ENCODE measurements at places on chromosomes 7 and 10.

GRCh38 chr10:132860532-132860931 lies 74.6 kb upstream of the NKX6-2 start:
- no peak for DNase-seq

DNA sequence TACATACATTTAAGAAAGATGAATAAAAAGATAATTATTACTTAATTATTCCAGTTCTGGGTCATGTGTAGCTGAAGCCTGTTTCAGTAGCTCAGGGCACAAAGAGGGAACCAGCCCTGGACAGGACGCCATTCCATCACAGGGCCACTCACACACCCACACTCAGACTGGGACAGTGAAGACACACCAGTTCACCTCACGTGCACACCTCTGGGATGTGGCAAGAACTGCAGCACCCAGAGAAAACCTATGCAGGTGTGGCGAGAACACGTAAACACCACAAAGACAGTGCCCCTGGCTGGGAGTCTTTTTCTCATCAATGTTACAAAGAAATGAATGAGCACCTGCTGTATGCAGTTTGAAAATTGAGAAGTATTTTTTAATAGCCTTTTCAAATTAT lies 1.6 kb upstream of the IDI1 start:
- DNase-seq, result no peak

- no peak for DNase-seq
These were observed 72.4 kb downstream of the DNAJB6 start for GRCh38 chr7:157409149-157409752.

DNA sequence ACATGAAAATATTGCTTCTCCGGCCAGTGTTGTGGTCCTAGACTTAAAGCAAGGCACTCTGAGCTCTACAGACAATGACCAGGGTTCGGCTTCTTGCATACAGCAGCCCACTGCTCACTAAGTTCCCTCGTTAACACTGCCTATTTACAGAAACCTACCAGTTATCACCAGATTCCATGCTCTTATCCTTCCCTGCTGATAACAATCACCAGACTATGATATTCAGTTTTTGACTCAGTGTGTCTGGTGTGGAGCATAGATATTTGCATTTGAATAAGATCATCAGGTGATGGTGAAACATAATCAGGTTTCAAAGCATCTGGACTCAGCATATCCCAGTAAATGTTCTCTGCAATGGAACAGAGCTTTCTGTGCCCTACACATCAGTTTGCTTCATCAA lies 182.3 kb downstream of the SNX13 start:
- no peak for DNase-seq

DNA sequence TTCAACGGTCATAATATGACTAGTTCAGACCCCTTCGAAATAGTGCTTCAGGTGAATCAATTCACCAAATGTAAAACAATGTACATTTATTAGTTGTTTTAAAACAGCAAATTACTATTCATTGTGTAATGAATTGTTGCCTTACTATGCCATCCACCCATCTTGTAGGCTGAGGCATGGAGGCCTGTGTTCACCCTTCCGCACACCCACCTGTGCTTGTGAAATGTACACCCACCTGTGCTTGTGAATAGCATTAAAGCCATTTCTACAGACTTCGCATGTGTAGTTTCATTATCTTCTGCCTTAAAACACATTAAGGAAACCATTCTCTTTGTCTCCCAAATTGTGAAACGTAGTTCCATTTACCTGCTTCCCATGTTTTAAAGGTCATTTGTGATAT lies 16.8 kb downstream of the CLRN3 start:
- no peak for DNase-seq

DNA sequence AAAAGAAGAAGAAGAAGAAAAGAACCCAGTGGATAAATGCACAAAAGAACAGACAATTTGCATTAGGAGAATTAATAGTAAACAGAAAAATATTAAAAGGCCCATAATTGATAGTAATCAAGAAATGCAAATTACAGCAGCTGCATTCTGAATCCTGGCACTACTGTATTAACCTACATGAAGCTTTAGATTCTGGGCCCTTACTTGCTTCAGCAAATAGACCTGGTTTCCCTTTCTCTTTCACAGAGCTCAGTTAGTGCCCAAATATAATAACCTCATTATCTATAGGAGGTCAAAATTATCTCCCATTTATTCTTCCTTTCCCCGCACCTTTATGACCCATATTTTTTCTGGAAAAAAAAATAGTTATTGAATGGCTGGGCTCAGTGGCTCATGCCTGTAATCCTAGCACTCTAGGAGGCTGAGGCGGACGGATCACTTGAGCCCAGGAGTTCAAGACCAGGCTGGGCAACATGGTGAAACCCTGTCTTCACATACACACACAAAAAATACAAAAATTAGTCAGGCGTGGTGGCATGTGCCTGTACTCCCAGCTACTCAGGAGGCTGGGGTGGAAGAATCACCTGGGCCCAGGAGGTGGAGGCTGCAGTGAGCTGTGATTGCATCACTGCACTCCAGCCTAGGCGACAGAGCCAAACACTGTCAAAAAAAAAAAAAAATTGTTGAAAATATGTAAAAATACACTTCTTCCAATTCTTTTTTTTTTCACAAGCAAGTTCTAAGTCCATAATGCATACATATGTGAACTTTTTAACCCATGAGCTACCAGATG lies 36.0 kb upstream of the PIK3AP1 start:
- DNase-seq, result no peak

DNA sequence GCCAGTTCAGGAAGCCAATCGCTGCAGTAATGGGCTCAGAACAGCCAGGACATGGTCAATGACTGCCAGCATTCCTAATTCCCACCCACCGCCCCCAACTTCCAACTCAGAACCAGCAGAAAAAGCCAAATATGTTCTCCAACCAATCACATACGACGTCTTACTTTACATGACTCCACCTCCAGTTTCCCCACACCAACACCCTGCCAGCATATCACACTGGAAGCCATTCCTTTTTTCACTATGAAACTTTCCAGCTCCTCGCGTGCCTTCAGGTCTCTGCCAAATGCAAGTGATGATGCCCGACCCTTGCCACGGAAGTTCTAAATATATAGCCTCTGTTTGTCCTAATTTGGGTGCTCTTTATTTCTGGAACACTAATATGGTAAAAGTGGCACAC lies 12.5 kb downstream of the NPS start:
- no peak for DNase-seq

DNA sequence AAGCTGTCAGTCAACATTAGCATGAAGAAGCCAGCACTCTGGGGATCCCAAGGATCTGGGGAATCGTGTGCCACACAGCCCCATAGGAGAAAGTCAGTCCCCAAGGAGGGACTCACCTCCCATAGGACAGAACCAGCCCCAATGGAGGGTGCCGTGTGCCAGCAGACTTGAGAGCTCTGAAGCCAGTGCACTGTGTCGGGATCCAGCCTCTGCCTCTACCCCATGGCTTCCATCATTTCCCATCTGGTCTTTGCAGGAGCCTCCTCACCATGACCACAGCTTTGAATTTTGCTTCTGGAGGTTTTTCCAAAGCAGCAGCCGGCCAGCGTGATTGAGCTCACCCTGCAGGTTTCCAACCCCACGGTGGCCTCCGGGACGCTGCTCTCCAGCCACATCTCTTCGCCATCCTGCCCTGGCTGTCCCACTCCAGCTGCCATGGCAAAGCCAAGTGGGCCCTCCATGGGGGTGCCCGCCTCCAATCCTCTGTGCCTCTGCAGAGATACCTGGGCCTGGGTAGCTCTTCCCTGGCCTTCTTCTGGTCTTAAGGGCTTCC lies 171.8 kb upstream of the SHH start:
- no peak for DNase-seq

- peak; percentile 39 for DNase-seq
These were observed 39.0 kb upstream of the IFRD1 start for GRCh38 chr7:112411186-112411795.

- peak; percentile 60 for DNase-seq
These were observed 97.1 kb downstream of the GNAI1 start for GRCh38 chr7:80231707-80232106.

DNA sequence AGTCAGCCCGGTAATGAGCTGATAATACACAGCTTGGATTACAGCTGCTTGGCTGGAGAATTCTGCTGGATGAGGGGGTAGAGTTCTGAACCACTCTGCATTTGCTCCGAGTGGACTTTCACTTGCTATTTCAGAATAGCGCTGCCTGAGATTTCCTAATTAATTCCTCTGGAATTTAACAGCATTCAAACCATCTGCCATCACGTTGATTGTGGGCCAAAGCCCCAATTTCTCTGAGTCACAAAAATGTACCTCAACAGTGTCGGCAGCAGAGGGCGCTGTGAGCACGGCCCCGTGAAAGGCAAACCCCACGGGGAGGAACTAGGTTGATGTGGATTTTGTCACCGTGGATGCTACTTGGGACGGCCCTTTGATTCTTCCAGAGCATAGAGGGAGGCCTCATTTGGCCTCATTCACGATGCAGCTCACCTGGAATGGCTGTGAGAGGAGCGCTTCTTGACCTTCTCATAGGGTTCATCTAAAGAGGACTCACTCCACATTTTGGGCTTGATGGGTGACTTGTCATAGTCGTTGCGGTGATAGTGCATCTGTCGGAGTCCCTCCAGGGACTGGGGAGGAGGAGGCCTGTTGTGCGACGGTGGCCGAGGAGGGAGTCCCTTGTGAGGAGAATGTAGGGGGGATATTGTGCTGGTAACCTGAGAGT lies 73.3 kb downstream of the PRPF18 start:
- DNase-seq, result peak; percentile 75

- DNase-seq, result peak; percentile 83
These were observed 52.2 kb downstream of the ASB13 start for GRCh38 chr10:5614155-5614721.

DNA sequence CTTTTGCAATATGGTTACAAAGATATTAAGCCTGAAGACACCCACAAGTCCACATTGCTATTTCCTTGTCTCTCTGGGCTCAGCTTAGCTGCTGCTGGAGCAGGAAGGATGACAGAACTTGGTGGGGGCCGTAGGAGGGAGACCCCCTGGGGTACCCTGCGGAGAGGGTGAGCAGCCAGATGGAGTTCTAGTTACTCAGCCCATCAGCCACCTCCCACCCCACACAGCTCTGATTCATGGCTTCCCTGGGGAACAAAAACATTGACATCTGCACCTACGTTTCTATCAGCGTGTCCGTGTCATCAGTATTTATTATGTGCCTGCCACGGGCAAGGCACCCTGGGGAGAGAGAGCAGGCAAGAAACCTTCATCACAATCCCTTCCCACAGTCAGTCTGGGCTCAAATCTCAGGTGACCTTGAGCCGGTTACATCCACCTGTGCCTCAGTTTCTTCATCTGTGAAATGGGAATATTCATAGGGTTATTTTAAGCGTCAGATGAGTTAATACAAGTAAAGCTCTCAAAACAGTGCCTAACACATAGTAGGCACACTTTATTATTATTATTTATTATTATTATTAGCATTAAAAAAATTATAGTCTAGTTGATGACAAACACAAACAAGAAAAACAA lies 131.5 kb downstream of the C10orf105 start:
- DNase-seq, result no peak

GRCh38 chr7:27097686-27098577 lies 2.1 kb upstream of the HOXA1 start:
- peak; percentile 29 for DNase-seq

GRCh38 chr10:32959006-32959920 lies 1.2 kb upstream of the ITGB1 start:
- no peak for DNase-seq

DNA sequence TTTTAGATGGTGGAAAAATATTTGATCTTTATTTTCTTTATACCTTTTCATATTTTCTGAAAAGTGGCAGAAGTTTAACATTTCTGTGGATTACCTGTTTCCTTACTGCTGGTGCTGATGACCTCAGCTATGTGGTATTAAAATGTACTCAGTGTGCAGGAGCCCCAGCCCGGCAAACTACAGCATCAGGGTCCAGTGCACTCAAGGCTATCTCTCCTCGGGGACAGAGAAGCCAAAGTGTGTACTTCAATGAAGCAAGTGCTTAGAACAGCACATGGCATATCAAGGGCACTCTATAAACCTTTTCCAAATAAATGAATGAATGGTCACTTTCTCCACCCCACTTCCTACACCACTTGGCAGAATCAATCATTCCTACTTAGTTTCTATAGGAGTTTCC lies 111.8 kb downstream of the HIP1 start:
- DNase-seq, result no peak

DNA sequence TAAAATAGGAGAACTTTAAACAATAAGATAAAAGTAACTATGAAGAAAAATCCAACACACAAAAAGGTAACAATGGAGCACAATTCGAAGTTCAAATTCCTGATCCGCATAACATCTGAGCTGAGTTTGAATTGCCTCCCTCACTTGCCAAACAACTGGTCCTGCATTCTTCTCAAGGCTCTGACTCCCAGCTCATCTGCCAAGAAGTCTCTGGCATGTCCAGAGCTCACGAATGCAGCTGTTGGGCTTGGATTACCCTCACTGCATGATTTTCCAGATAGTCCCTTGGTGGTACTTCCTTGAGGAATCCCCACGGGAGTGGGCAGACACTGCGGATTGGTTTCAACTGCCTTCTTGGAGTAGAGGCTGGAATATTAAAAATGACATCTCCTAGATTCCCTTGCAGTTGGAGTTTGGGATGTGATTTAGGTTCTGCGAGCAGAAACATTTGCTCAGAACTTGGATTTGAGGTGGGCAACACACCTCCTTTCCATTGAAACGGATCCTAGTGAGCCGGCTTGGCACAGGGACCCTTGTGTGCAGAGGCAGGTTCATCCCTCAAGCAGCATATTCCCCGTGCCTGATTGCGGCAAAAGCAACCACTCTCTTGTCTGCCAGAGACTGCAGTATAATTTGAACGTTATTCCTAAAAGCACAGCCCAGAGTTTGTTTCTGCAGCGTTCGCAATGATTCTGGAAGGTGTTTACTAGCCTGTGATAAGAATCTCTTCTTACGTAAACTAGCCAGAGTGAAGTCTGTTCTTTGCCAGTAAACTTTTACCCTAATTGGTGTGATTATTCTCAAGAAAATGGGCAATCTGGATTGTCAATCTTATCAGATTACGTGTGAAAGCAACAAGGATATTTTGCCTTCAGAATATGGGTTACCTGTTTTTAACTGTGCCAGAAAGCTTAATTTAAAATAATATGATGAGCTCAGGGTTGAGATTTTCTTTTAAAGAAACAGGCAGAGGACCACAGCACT lies 23.4 kb upstream of the PRKCQ start:
- DNase-seq, result no peak

GRCh38 chr10:71255808-71256660 lies 43.7 kb downstream of the UNC5B start:
- peak; percentile 90 for DNase-seq

DNA sequence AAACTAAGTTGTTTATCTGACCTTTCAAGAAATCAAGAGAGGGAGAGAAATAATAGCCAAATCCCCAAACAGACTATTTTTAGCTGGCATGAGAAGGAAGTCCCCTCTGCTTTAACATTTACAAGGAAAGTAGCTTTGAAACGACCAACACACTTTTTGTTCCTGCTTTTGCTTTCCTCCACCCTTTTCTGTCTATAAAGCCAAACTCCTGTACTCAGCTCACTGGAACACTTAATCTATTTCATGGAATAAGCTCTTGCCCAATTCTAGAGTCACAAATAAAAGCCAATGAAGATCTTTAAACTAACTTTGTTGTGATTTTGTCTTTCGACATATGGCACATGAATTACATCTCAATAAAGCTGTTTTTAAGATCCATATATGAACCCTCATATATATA lies 86.8 kb upstream of the CCDC71L start:
- no peak for DNase-seq

GRCh38 chr7:93228302-93228701 lies 2.0 kb upstream of the HEPACAM2 start:
- peak; percentile 68 for DNase-seq

Measured in EH (cell line).